ENCODE measurements at places on chromosomes 16 and 17.
A peak's percentile ranks its signal among the peaks of the same experiment; 100 is the strongest.

DNA sequence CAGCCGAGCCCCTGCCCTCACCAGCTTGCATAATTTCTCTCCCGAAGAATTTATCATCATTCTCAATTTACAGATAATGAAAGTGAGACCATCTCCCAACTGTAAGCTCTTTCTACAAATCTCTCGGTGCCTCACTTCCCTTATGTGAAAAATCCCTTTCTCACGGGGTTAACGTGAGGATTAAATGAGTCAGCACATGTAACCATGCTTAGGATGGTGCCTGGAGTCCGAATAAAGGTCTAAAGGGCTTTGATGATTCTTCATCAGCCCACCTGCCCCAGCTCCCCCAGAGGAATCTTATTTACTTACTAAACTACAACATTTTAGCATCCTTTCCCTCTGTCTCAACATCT lies 24.8 kb upstream of the PIK3R6 start:
- DNase-seq = no peak

DNA sequence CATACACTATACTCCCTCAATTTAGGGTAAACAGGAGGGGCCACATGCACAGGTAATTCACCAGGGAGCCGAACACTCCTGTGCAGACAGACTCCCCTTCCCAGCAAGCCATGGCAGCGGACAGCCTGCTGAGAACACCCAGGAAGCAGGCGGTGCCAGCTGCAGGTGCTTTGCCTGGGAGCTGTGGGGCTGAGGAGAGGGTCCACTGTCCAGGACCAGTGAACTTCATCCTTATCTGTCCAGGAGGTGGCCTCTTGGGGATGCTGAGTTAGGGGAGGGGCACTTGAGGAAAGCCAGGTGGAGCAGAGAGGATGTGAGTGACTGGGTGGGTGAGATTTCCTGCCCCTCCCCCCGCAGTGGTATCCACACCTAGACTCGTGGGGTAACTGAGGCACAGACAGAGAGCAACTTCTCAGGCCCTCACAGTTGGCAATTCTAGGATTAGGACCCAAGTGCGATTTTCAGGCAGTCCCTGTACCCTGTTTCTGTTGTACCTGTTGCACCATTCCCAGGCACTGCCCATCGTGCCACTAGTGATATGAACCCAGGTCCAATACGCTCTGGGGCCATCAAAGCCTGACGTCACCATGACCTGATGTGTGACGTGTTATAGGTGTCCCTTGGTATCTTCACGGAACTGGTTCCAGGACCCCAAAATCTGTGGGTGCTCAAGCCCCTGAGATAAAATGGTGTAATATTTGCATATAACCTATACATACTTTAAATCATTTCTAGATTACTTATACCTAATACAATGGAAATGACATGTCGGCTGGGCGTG lies 1.2 kb downstream of the GRN start:
- no peak for DNase-seq

GRCh38 chr17:35057332-35057915 lies 6.1 kb downstream of the RFFL start:
- DNase-seq = no peak

DNA sequence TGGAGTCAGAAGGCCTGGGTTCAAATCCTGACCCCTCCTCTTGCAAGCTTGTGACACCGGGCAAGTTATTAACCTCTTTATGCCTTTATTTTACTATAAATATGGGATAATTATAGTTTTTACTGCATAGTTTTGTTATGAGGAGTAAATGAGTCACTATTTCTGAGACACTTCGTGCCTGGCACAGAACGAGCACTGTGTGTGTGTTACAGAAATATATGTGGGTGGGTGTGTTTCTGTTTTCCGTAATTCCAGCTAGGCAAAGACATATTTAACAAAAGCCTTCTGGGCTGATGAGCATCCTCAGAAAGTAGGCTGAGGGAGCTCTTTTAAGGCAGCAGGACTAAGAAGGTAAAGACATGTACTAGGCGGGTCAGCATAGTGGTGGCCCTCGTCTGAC lies 417.9 kb downstream of the MAF start:
- no peak for DNase-seq

DNA sequence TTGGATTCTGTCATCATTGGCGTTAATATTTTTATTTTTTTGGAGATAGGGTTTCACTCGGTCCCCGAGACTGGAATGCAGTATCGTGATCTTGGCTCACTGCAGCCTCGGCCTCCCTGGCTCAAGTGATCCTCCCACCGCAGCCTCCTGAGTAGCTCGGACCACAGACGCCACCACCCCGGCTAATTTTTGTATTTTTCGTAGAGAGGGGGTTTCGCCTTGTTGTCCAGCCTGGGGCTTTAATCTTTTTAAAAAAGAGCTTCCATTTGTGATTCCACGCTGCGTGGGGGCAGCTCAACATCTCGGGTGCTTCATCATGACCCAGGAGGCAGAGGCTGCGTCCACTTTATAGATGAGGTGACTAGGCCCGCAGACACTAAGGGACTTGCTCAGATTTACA lies 1.5 kb downstream of the BANP start:
- no peak for DNase-seq

DNA sequence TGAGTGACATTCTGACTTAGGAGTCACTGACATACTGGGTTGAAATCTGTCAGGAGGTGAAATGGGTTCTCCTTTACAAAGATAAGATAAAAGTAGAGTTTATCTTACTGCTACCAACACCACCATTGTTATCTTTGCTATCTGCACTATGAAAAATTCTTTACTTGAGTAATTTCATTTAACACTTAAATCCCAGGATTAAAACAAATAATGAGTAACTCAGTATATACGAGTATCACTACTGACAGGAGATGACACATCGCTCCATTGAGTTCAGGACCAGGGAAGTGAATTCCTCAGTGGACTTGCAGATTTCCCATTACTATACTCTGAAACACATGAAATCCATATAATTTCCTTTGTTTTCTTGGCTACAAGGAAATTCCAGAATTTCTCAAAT lies 242.1 kb upstream of the NLRP1 start:
- no peak for DNase-seq

DNA sequence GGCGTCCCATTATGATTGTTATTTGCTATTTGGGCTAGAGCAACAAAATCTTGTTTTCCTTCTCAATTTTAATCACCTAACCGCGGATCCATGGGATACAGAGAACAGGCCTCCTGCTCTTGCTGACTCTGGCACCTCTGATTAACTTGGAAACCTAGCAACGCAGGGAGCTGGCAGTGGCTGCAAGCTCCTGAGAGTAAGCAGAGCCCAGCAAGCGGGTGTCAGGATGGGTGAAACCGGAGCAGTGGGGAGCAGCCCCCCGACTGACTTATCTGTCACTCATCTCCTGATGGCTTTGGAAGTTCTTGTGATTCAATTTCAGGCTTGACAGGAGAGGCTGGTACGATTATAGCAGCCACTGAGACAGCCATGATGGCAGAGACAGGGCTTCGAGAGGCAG lies 45.5 kb upstream of the CDC42EP4 start:
- DNase-seq = no peak

DNA sequence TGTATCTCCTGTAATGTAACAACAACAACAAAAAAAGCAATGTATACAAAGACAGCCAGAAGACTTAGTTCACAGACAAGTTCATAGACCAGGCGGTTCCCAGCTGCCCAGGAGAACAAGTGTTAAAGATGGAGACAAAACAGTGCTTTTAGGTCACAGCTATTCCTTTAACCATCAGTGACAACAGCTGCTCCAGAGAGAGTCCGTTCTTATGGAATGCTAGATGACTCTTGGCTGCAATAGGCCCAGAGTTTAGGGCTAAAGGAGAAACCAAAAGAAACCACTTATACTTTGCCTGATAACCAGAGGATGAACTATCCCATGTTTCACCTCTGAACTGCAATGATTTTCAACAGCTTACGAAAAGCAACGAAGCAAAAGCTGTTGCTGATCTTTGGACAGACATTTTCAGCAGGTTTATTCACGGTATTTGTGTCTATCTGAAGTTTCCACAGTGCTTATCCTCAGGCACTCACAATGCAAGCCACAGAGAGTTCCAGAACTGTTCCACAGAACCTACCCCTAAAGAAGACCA lies 6.0 kb downstream of the ZCCHC14 start:
- no peak for DNase-seq

DNA sequence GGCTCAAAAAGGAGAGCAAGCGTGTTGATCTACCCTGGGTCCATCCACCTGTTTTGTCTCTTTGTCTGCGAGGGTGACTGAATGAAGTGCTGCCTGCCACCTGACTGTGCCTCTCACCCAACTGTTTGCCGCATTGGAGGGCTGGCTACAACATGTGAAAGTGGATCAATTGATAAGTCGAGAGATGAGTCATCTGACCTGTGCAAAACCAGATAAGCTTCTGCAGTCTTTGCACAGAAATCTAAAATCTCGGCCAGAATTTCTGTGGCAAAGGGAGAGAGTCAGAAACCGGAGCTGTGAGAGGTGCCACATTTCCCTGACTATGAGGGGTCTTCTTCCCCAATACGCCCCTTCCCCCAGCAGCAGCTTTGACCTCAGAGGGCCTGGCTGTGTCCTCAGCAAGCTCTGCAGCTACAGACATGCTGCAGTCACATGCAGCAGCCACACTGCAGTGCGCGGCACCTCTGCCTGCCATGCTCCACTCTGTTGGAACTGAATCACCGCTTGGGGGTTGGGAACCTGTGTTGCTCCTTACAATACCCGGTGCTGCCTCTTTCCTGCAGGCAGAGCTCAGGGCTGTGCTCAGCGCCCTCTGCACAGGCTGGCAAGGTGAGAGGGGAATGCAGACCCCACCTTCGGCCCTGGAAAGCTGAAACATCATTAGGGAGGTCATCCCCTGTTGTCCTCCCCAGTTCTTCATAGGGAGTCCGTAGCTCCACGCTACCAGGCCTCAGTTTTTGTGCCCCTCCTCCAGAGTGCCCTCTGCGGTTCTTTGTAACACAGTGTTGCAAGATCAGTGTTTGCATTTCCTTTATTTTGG lies 16.2 kb upstream of the HAS3 start:
- DNase-seq = peak; percentile 21

DNA sequence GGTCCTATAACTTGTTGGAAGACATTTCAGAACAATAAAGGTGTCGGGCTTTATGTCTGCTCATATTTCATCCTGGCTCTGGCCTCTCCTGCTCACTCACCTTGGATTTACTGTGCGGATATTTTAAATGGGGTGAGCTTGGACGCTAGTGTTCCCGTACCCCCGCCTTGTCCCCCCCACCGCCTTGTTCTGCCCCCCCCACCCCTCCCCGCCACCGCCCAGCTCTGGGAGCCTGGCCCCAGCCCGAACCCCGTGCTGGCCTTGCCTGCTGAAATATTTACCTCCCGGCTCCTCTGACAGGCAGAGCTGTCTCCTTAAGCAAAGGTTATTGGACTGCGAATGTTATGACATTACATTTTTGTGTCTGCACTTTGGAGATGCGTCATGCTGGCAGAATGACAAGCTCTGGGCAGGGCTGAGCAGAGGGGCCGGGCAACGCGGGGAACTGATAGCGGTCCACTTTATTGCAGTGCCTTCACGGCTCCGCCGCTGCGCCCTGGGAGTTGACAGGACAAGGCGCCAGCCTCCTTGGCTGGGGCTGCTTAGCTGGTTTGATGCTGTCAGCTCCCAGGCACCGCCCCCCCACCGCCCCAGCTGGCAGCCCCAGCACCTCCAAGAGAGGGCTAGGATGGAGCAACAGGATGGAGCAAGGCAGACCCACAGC lies 222.5 kb upstream of the GSE1 start:
- DNase-seq = no peak

GRCh38 chr16:69378760-69379159 lies 7.0 kb downstream of the TERF2 start:
- no peak for DNase-seq

- DNase-seq = no peak
Observed at GRCh38 chr16:84177741-84178073, 9.2 kb downstream of the TAF1C start.

- DNase-seq = no peak
Observed at GRCh38 chr17:43719578-43719977, 39.0 kb downstream of the SOST start.

- DNase-seq = no peak
Observed at GRCh38 chr16:74700116-74700437, 585 bp downstream of the MLKL start.

DNA sequence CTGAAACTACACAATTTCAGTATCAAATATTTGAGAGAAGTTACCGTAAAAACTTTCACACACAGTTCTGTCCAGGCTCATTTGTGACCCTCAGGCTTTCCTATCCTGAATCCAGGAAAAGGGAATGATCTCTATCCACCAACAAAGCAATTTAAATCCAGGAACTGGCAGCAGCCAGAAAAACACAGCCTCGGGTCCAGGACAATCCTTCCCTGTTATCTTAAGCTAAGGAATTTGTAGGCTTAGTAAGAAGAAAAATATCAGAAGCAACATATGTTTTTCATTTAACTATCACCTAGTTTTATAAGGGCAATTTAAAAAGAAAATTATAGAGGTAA lies 47.1 kb downstream of the TEX2 start:
- DNase-seq = no peak

DNA sequence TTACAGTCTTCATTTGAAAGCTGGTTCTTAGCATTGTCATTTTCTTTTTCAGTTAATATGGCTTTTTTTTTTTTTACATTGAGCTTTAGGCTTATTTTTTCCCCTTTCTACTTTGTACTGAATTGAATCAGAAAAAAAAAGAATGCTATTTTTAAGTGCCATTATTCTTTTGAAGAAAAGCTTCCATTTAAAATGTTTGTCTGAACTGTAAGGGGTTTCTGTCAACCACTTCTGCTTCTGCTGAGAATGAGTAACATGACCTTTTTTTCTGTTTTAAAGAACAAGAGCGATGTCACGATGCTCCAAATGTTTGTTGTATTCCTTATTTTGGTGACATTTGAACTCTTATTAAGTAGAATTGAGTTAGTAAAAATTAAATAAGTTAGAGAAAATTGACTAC lies 50.0 kb downstream of the MRTFB start:
- no peak for DNase-seq

- no peak for DNase-seq
Observed at GRCh38 chr17:66655861-66656260, 179.1 kb upstream of the CACNG5 start.

- no peak for DNase-seq
Observed at GRCh38 chr16:27318392-27319256, 4.8 kb downstream of the IL4R start.

GRCh38 chr16:2054543-2055245 lies 6.9 kb downstream of the TSC2 start:
- DNase-seq = peak; percentile 79

- DNase-seq = no peak
Observed at GRCh38 chr17:35245196-35245486, 2.3 kb downstream of the SLFN5 start.

- no peak for DNase-seq
Observed at GRCh38 chr16:67463059-67463458, 17.9 kb downstream of the ATP6V0D1 start.

- DNase-seq = no peak
Observed at GRCh38 chr16:70725024-70725911, 39.4 kb upstream of the MTSS2 start.

GRCh38 chr16:79964104-79964503 lies 363.6 kb upstream of the MAF start:
- DNase-seq = no peak
